ENCODE measurements at places on chromosomes 7 and 10.

DNA sequence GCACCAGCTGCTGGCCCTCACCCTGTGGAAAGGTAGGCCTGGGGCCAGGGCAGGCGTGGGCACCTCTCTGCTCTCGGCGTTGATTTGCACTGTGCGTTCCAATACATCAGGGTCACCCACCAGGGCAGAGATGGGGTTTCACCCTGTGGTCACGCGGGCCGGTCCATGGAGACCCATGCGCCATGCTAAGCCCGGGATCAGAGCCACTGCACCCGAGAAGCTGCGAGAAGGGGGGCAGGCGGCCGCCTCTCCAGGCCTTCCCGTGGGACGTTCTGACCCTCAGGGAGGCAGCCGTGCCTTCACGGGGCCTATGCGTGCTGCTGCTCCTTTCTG, 11.1 kb downstream of the GET4 start:
- no peak for DNase-seq

DNA sequence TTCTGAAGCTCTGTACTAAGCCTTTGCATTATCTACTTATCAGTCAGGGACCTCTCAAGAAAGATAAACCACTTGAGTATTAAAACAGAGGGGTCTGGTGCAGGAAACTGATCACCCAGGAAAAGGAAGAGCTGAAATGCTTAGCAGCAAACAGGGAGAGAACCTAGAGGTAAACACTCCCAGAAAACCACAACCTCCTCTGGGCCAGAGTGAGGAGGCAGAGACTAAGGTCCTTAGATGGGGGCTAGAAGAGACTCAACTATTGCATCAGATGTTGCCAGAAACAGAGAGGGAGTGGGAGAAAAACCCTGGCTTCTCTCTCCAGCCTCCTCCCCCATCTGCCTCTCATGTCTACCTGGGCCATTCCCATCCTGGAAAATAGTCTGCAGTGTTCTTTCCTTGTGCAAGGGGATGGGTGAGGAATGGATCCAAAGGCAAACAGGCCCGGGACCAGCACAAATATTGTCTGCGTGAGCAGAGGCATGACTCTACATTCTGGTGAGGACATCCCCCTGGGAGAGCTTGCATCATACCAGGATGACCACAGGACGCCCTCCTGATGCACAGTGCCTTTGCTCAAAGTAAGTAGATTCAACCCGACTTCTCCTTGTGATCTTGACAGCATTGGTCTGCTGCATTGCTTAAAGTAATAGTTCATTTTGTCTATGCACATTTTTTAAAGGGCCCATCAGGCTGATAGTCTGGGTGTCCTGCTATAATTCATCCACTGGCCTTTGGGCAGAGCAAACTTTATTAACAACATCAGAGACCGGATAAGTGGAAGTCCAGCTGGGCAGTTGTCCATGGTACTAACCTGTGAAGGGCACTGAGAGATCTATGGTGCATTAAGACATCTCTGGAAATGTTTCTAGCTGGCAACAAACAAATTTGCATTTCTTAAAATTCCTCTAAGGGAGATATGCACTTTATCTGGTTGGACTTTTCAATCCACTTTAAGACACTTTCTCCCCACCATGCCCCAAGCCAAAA, 22.4 kb upstream of the ODAD2 start:
- no peak for DNase-seq

GRCh38 chr7:87474533-87475358, 734 bp downstream of the ABCB4 start:
- peak; percentile 33 for DNase-seq

GRCh38 chr10:11909618-11910017, 86.5 kb downstream of the PROSER2 start:
- no peak for DNase-seq

DNA sequence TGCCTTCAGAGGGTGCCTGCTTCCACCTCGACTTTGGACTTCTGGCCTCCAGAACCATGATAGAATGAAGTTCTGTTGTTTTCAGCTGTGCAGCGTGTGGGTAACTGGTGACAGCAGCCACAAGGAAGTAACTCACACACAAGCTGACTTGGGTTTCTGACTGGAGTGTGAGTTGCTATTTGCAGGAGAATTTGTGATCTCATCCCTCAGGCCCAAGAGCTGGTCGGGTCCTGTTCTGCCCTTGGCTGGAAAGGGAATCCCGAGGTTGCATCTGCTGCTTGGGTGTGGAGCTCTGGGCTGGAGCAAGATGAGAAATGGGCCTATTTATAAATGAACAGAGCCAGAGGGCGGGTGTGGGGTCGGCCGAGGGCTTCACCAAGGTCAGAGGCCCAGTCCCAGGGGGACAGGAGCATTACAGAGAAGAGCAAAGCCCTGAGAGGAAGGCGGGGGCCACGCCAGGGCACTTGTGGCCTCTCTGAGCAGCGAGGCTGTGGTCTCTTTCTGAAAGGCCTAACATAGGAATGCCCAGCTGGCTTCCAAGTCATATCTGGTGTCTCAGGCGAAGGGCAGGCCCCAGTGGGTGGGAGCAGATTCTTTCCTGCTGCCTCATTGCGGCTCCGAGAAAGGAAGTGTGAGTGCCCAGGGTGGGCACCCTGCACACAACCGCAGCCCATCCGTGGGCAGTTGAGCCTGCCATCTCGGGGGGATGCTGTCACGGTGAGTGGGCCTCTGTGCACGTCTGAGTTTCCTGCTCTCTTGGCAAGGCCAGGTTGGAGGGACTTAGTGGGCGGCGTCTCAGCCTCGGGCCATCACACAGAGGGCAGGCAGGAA, 26.5 kb upstream of the C10orf71 start:
- DNase-seq = no peak

DNA sequence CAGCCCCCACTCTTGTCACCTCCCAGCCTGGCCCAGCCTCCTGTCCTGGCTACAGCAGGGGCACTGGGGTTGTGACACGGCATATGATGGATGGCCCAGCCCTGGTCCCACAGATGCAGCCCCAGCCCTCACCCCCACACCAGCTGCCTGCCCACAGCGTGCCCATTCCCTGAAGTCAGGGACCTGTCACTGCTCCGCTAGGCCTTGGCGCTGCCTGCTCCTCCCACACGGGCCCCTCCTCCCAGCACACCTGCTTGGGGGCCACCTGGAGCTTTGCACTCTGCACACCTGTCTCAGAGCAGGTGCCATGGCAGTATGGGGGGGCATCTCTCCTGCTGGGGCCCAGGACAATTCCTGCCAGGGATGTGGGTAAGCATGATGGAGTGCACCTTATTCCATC, 3.5 kb downstream of the GCK start:
- no peak for DNase-seq

- DNase-seq = no peak
Measured at GRCh38 chr7:153065051-153065450, 305.5 kb downstream of the ACTR3B start.

DNA sequence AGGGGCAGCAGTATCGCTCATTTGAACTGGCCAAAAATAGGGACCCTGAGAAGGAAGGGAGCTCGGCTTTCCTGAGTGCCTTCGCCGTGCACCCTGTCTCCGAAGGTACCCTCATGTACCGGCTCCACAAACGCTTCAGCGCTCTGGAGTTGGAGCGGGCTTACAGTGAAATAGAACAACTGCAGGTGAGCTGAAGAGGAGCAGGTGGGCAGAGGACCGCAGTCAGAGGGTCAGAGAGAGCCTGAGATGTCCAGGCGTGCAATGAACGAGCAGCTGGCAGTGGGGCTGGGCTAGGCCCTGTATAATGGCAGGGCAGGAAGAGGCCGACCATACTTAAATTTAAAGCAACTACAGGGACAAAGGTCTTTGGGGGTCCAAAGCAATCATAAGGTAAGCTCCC, 4.1 kb downstream of the CHPF2 start:
- no peak for DNase-seq

DNA sequence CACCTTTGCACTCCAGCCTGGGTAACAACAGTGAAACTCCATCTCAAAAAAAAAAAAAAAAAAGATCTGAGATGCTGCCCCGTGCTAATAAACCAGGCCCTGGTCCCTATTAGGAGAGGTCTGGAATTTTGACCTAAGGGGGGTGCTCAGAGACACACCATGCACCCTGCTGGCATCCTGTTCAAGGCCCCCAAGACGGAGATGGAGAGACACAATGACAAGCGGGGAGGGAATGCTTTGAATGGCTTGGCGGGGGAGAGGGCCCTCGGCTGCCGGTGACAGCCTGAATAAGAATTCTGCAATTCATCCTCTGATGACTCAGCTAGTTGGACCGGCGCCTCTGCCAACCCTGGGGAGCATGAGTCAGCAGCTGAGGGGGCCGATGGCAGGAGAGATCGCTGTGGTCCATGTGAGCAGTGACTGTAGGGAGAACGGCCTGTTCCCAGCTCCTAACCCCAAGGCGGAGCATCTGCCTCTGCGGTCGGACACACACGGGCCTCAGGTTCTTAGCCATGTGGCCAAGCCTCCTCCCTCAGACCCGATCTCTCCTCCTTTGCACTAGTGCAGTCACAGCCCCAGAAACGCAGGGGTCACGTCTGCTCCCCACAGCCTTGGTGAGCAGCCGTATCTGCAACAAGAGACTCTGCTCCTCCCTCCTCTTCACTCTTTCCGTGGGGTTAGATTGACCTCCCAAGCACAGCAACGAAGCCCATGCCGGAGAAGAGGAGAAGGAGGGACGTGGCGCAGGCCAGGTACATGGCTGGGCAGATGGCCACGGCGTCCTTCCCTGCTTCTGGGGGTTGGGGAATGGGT, 14.9 kb downstream of the TRIM56 start:
- DNase-seq = peak; percentile 68

GRCh38 chr10:103069453-103070331, 123.4 kb downstream of the NT5C2 start:
- DNase-seq = peak; percentile 44

GRCh38 chr10:126843299-126843934, 61.8 kb upstream of the DOCK1 start:
- DNase-seq = peak; percentile 64

GRCh38 chr7:107326061-107326460, 143.8 kb upstream of the GPR22 start:
- DNase-seq = no peak

- DNase-seq = no peak
Measured at GRCh38 chr10:95508730-95509129, 52.4 kb downstream of the SORBS1 start.

GRCh38 chr7:155995183-155995612, 182.9 kb upstream of the SHH start:
- no peak for DNase-seq

- DNase-seq = no peak
Measured at GRCh38 chr7:155368894-155369600, 71.4 kb downstream of the INSIG1 start.

- DNase-seq = no peak
Measured at GRCh38 chr7:125256446-125256845, 326.8 kb upstream of the POT1 start.

DNA sequence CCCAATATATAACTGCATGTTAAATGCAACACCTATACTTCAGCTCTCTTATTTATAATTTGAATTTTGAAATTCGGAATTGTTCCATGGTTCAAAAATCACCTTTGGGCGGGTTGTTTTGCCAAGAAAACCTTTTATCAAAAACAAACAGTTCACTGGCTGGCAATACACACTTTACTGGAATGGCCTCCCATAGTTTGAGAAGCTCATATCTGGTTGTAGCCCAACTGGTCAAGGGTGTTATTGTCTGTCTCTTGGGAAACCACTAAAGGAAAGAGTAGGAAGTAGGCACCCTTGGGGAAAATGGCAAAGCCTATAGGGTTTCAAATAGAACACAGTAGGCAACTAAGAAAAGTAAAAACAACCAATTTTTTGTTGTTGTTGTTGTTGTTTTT, 117.9 kb downstream of the HIPK2 start:
- DNase-seq = no peak

GRCh38 chr10:51010977-51011376, 63.3 kb upstream of the PRKG1 start:
- no peak for DNase-seq

DNA sequence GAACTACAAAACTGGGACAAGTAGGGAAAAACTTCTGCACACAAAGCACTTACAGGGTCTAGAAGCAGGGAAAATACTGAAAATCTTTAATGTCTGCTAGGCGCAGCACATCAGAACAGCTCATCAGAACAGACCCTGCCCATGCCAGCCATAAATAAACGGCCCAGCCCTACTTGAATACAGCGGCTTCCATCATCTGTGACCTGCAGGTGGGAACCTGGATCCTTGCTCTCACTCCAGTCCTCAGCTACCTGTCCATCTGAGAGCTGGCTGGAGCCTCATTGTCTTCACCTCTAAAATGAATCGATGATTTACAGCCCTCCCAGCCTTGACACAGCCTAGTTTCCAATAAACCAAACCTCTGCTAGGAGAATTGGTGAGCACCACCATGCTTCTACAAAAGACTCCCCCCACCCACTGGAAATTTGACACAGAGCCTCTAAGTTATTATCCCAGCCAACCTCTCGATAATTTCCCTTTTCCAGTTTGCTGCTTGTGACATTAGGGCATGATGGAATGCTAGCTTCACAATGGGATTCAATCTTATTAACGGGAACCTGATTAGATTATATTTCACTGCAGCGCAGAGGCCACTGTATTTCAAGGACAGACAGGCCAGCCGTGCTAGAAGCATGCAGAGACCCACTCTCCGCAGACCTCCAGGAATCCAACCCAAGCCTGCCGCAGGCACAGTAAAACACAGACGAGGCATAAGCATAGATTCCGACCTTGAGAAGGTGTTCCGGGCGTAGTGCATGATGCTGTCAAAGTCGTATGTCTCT, 61.6 kb upstream of the OPALIN start:
- DNase-seq = no peak

GRCh38 chr7:107353701-107354100, 116.2 kb upstream of the GPR22 start:
- DNase-seq = no peak

- no peak for DNase-seq
Measured at GRCh38 chr7:145875267-145875666, 241.3 kb upstream of the CNTNAP2 start.

DNA sequence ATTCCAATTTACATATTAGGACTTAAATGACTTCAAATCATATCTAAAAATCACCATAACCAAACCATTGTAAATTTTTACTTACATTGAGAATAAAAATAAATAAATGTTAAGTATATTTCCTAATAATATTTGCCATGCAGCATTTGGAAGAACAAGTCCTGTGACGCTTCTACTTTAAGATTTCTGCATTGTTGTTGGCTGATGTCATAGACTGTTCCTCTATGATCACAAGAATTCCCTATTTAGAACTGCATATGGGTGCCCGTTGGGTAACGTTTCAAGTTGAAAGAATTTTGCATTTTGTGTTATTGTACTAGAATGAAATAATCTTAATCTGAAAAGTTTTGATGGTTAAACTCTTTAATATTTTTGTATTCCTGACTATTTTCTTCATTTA, 5.1 kb upstream of the ITGB1 start:
- no peak for DNase-seq

DNA sequence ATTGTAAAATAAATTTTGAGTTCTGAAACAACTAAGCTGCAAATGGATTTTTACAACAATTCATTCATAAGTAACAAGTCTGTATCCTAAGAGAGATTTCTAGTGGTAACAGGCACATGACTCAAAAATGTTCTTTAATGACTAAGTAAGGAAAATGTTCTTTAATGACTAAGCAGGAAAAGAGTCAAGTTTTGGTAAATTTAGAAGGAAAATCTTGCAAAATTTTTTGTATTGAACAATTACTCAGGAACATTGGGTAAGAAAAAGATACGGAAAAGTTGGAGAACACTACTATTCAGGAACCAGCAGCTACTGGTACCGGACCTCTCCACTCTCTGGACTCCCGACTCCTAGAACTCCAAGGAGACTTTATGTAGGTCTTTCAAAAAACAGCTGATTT, 33.5 kb downstream of the HYCC1 start:
- no peak for DNase-seq

- no peak for DNase-seq
Measured at GRCh38 chr10:77188521-77188920, 449.1 kb downstream of the KCNMA1 start.

GRCh38 chr10:33396938-33397337, 62.5 kb upstream of the NRP1 start:
- DNase-seq = no peak

GRCh38 chr10:52570490-52570889, 202.1 kb downstream of the MBL2 start:
- DNase-seq = no peak

All from left colon (tissue), 2 donors.